ENCODE measurements at places on chromosomes 2 and 18. TPM values are rescaled to one million over a fixed set of nuclear protein-coding genes. Genes with fewer than 3 reads are reported as not detected.

DNA sequence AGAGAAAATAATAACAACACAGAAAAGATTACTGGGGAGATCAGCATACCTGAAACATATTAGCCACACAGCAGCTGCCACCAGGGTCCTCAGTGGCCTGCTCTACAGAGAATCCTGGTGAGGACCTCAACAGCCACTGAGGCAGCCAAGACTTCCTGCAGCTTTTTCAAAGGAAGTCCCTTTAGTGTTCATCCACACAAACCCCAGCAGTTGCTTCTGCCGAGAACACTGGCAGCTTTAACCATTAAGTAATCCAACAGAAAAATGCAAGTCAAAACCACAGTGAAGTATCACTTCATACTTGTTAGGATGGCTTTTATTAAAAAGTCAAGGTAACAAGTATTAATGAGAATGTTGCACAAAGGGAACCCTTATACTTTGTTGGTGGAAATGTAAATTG lies 542.0 kb upstream of the GCFC2 start:
- DNase-seq = no peak

XDH gene
- 44.0 TPM for total RNA-seq

MC4R gene
- not detected for total RNA-seq

DNA sequence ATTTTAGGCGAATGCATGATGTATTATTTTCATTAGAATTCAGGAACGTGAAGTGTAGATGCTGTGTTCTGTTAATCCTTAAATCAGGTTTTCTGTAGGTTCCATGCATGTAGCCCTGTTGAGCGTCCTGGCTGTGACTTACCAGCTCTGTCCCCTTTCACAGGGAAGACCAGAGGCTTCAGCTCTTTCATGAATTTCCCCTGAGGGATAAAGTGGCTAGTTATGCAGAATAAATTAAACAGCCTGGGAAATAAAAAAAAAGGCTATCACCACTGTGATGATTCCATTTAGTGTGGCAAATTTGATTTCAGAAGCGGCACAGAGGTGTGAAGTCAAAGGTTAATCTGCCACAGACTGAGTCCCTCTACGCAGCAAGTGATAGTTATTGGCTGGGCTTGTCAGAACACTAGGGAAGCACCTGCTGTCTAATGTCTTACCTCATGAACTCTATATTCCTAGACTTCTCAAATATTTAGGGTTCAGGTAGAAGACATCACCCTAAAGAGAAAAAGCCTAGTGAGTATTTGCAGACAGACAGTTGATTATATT lies 61.6 kb upstream of the LINC00305 start:
- no peak for DNase-seq

DNA sequence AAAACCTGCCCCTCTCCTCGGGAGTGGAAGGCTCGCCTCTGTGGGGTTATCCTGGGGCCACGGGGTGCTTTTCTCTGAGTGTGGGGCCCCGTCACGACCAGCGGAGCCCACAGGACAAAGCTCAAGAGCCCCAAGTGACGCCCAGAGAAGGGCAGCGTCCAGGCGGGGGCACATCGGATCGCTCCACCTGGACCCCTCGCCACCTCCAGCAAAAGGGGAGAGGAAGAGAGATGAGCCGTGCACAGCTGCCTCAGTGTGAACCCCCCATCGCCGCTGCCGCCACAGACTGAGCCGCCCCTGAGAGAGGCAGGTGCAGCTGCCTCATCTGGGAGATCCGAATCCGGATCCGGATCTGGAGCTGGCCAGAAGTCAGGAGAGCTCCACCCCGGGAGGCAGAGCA lies 282.5 kb upstream of the PXDN start:
- DNase-seq = no peak

DNA sequence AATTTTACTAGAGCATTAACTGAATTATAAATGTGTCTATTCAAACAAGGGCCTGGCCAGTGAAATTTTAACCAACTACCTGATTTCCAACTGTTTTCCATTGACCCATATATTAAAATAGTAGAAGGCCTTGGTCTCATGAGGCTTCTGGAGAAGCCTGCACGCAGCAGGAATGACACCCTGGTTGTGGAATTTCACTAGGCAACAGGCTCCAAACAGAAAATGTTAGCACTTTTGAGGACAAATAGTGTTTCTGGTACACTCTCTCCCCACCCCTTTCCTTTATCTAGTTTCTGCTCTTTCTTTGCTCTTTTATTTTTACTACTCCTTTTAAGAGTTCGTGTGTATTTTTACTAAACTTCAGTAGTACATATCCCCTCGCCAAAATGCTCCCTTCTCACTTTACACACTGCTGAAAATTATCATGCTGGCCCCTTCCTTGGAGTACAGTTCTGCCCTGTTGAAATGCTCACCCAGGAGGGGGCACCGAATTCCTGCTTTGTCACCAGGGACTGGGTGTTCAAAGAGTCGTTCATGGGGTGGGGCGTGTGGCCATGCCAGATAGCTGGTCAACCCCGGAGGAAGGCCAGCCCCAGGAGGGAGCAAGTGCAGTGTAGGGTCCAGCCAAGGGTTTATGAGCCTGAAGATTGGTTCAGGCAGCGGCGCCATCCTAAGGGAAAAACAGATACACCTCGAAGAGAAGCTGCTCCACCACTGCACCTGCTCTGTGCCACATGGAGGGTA lies 22.1 kb upstream of the COL6A3 start:
- DNase-seq = no peak

GRCh38 chr2:160220026-160220425 lies 20.0 kb upstream of the ITGB6 start:
- DNase-seq = no peak

KIAA2012 gene
- not detected for total RNA-seq

GRCh38 chr2:120434492-120435308 lies 88.8 kb downstream of the INHBB start:
- no peak for DNase-seq

COBLL1 gene
- total RNA-seq = 74.4 TPM

DNA sequence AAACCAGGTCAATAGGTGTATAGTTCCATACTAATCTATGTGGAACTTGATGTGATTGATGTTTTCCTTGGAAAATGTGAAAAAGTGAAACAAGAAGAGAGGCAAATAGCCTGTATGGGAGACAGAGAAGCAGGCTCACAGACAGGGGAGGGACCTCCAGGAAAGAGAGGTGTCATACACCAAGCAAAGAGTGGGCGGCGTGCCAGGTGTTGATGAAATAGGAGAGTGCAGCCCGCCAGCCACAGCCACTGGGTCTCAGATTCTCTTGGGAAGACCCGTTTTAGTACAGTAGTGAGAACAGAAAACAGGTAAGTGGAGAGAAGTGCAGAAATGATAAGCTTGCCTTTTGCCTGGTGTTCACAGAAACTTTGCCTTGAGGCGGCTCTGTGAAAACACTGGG lies 301.9 kb downstream of the ZNF407 start:
- DNase-seq = no peak
